ENCODE measurements at places on chromosomes 16 and 17. TPM values are rescaled to one million over a fixed set of nuclear protein-coding genes. Genes with fewer than 3 reads are reported as not detected.

The DNAJA3 gene
- 32.3 TPM for total RNA-seq

The KRTAP4-9 gene
- total RNA-seq = not detected

The MT1M gene
- total RNA-seq = 6.3 TPM

The PTX4 gene
- not detected for total RNA-seq

The KRT17 gene
- 1.7 TPM for total RNA-seq

The WDR59 gene
- 21.6 TPM for total RNA-seq

The PDILT gene
- total RNA-seq = not detected

The SLC52A1 gene
- total RNA-seq = not detected

The AIPL1 gene
- total RNA-seq = 0.13 TPM

The MEAK7 gene
- 25.4 TPM for total RNA-seq

The HAP1 gene
- 0.11 TPM for total RNA-seq

The KRTAP4-1 gene
- not detected for total RNA-seq

The LITAF gene
- total RNA-seq = 80.6 TPM
